ENCODE measurements at places on chromosomes 7 and 10.

GRCh38 chr7:152501506-152501905 is 65.7 kb upstream of the KMT2C start:
- DNase-seq = no peak

DNA sequence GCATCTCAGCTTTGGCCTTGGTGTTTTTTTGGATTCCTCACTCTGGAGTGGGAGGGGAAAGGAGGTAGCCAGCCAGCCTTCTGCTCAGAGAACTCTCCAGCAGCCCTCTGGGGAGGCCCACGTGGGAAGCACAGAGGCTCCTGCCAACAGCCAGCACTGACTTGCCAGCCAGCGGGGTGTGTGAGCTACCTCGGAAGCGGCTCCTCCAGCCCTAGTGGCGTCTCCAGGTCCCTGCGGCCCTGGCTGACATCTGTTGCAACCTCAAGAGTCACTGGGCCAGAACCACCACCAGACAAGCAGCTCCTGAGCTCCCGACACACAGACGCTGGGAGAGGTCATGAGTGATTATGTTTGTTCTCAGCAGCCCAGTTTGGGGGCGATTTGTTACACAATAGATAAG is 180.2 kb upstream of the FZD8 start:
- peak; percentile 95 for DNase-seq

- no peak for DNase-seq
These were observed 97.3 kb downstream of the CLEC2L start for GRCh38 chr7:139620676-139621344.

GRCh38 chr7:24227603-24228359 is 56.2 kb upstream of the NPY start:
- no peak for DNase-seq

GRCh38 chr10:128140425-128140824 is 14.2 kb upstream of the MKI67 start:
- DNase-seq = no peak

DNA sequence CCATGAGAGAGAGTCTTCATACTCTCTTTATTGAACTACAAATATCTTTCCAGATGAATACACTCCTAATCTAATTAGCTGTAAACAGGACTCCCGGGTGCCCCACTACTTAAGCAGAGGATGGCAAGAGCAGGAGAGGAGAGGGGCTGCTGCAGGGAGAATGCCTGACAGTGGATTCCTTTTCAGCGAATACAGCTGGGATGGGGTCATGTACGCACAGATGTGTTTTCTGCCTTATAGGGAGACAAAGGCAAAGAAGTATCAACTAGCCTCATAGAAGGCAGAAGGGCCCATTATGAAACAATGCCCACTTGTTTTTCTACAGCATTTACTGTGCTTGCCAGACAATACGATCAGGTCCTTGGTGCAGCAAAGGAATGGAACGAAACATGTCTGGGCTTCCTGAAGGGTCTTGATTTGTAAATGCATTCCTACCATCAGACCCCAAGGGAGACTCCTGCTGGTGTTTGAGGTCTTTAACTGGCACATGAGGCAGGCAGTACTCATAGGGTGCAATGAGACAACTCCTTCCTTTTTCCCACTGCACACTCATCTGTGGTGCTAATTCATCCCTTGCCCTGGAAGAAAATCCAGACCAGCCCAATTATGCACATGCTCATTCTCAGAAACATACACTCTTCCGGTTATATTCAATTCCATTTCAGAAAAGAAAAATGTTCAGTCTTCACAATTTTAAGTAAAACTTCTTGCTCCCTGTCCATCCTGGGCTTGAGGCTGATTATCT is 117.1 kb downstream of the AOAH start:
- DNase-seq = no peak

GRCh38 chr7:135666156-135666555 is 3.8 kb downstream of the STMP1 start:
- no peak for DNase-seq

GRCh38 chr10:22103701-22104470 is 100.4 kb upstream of the DNAJC1 start:
- no peak for DNase-seq

GRCh38 chr10:63832686-63833085 is 311.5 kb downstream of the REEP3 start:
- DNase-seq = no peak

- DNase-seq = no peak
These were observed 205.9 kb downstream of the SEC23IP start for GRCh38 chr10:120098232-120098930.

DNA sequence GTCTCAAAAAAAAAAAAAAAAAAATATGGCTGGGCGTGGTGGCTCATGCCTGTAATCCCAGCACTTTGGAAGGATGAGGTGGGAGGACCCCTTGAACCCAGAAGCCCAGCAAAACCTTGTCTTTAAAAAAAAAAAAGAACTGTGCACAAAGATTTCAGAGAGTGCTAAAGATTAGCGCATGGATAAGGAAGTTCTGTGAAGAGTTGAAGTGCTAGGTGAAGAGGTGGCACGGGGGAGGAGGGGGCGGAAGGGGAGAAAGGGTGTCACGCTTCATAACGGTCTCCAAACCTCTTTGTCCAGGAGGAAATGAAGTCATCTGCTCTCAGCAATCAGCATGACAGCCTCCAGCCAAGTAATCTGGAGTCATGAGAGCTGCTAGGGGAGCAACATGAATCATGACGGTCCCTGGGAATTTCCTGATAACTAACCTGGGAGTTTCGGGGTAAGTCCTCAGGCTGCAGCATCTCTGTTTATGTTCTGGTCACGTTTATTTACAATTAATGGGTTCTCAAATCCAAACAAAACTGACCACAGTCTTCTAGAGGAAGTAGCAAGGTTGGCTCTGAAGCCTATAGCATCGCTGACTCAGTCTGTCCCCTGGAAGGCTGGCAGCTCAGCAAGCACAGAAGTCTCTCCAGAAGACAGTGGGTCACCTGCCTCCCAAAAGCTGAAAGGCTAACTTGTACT is 1.9 kb upstream of the PLAU start:
- DNase-seq = peak; percentile 77

- DNase-seq = no peak
These were observed 135.5 kb upstream of the IMMP2L start for GRCh38 chr7:111697771-111698170.

- DNase-seq = no peak
These were observed 279.9 kb downstream of the NEBL start for GRCh38 chr10:20616918-20617810.

DNA sequence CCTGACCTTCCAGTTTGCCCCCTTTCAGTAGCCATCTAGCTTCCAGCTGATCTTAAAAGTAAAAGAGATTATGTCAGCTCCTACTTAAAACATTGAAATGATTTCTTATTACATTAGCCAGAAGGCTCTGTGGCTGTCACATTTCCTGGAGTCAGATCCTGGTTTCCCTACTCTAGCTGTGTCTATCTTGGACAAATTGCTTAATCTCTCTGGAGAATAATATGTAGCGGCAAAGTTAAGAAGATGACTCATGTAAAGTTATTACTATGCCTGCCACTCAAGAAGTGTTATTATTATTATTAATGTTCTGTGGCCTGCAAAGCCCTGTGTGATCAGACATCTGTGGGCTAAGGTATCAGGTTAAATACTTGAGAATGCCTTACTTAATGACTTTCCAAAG is 107.2 kb downstream of the RUNDC3B start:
- no peak for DNase-seq

DNA sequence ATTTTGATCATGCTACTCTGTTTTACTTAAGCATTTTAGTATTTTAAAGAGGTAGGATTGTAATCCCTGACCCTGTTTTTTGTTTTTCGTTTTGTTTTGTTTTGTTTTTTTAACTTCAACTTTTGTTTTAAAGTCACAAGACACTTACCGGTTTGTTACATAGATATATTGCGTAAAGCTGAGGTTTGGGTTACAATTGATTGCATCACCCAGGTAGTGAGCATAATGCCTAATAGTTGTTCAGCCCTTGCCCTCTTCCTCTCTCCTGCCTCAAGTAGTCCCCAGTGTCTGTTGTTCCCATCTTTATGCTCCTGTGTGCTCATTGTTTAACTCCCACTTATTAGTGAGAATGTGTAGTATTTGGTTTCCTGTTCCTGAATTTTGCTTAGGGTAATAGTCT is 93.1 kb upstream of the TEX47 start:
- DNase-seq = no peak

- DNase-seq = peak; percentile 57
These were observed 11.8 kb downstream of the ZAN start for GRCh38 chr7:100745184-100745583.

DNA sequence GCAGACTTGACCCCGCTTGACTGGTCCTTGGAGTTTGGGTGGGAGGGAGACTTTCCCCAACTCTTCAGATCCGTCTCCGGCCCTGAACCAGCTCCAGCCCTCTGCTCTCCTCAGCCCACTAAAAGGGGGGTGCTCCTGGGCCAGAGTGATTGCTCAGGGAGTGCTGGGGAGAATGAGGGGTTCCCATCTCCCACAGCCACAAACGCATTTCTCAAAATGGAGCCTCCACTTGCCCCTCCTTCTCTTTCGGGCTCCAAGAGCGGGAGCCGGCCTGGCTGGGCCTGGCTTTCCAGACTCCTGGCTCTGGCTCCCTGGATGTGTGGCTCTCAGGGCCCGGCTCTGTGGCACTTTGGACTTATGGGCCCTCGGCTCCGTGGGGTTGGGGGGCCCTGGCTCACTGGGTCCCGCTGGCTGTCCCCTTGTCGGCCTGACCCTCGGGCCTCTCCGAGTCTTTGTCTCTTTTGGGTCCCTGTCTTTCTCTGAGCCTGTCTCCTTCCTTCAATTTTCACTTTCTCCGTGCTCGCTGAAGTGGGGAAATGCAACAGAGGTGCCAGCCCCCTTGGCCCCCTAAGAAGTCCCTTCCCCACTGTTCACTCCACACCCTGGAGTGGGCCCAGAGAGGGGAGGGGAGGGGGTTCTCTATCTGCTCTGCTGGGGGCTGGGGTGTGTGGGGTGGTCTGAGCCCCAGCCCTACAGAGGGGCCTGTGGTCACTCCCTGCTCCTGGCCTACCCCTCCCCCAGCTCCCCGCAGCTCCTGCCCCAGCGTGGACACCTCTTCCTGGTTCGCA is 713 bp downstream of the LZTS2 start:
- DNase-seq = peak; percentile 65

DNA sequence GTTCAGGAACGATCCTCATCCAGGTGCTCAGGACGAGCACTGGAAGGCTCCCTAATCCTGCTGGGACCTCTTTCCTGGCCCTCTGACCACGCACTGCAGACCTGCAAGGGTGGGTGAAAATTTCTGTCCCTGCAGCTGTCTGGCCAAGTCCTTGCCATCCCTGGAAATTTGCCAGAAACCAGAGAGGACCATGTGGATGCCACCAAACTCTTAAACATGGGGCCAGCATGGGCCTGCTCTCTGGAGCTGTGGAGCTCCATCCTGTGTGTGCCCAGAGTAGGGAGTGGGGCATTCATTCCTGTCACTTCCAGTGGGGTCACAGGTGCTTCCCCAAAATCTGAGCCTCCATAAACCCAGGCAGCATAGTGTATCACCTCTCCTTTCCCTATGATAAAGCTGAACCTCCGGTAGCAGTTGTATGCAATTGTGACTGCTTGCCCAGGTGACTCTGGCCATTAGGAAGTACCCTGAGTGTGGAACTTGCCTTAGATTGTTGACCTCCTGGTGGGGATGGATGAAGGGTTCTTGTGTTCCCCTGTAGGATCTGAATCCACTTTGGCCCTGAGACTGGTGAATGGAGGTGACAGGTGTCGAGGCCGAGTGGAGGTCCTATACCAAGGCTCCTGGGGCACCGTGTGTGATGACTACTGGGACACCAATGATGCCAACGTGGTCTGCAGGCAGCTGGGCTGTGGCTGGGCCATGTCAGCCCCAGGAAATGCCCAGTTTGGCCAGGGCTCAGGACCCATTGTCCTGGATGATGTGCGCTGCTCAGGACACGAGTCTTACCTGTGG is 57.1 kb downstream of the DMBT1 start:
- peak; percentile 52 for DNase-seq

DNA sequence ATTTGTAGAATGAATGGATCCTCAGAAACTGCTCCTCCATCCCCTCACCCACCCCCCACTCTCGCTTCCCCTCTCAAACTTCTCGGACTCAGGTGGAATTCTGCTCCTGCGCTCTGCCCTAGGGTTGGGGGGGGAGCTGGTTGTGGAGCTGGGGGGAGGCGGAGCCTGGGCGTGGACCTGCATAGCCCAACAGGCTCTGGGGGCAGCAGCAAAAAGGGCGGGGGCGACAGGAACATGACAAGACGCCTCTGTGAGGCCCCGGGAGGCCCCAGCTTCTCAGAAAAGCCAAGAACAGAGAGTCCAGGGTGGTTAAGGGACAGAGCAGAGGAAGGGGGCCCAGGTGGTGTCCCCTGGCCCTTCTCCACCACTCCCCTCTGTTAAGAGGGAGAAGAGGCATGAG is 3.5 kb downstream of the TSC22D4 start:
- DNase-seq = no peak

DNA sequence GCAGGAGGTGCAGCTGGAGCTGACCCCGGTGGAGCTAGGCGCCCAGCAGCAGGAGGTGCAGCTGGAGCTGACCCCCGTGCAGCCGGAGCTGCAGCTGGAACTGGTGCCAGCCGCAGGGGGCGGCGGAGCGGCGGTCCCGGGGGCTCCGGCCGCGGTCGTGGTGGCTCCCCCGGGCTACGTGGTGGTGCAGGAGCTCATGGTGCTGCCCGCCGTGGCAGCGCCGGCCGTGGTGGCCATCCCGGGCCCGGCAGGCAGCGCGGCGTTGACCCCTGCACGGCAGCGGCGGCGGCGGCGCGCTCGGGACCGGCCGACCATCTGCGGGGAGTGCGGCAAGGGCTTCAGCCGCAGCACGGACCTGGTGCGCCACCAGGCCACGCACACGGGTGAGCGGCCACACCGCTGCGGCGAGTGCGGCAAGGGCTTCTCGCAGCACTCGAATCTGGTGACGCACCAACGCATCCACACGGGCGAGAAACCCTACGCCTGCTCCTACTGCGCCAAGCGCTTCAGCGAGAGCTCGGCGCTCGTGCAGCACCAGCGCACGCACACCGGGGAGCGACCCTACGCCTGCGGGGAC is 6.8 kb downstream of the ZNF853 start:
- DNase-seq = no peak

GRCh38 chr10:54009672-54010071 is 791.4 kb downstream of the PCDH15 start:
- no peak for DNase-seq

DNA sequence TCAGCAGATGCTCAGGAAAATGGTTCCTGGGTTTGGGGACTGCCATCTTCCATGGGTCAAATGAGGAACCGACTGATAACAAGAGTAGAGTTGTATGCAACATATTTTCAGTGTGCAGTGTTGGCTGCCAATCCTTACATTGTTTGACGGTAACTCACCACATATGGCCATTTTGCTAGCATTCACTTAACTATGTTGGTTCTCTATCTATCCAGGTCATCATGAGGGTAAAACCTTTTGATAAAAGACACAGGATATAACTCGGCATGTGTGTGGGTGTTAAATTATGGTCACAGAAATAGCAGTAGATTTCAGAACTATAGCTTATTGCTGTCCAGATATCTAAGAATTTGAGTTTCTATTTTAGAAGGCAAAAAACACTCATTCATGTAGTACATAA is 140.7 kb upstream of the AOAH start:
- DNase-seq = no peak

GRCh38 chr7:36096460-36097095 is 56.5 kb upstream of the EEPD1 start:
- no peak for DNase-seq

- no peak for DNase-seq
These were observed 838.2 kb upstream of the POM121L12 start for GRCh38 chr7:52197221-52197620.

- DNase-seq = no peak
These were observed 98.9 kb upstream of the GLCCI1 start for GRCh38 chr7:7869651-7870050.

GRCh38 chr10:12508165-12508564 is 158.8 kb downstream of the CAMK1D start:
- no peak for DNase-seq
